ENCODE measurements at places on chromosomes 16 and 17.

GRCh38 chr16:13994239-13995106, 74.5 kb downstream of the ERCC4 start:
- no peak for DNase-seq

- DNase-seq = no peak
These were observed 30.2 kb downstream of the ENDOV start for GRCh38 chr17:80445007-80445725.

DNA sequence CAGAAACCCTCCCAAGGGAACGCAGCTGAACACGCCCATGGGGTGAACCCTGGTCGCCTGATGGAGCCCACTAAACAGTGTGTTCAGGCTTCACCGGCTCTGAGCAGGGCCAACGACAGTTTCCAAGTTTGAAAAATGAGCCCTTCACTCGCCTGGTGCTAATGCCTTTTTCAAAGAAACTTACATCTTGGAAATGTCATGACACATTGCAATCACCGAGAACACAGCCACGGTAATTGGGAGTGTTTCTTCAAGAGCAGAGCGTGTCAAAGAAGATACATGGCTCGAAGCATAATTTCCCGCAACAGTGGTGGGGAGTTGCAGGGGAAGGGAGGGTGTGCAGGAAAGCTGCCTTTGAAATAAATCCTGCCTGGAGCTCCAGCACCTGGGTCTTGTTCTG, 463.2 kb downstream of the TMEM114 start:
- DNase-seq = no peak

GRCh38 chr17:2282297-2282873, 21.2 kb downstream of the SMG6 start:
- no peak for DNase-seq

DNA sequence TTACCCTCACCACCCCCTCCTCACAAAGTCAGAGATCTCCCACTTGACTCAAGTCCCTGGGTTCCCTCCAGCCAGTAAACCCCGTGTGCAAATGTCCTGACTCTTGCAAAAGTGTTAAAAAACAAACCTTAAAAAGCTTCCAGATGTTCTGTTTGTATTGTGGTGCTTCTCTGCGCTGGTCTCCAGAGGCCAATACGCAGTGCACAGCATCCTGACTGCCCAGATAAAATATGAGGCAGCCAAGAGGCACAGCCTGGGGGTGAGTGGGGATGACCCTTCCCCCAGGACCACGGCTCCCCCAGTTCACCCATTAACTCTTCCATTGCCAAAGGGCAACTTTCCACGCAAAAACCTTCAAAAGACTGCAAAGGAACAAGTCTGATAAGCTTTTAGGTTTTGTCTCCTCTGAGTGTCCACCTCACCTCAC, 291.8 kb downstream of the SOX9 start:
- DNase-seq = no peak

- DNase-seq = no peak
These were observed 32.0 kb downstream of the SBK1 start for GRCh38 chr16:28324235-28324886.

- DNase-seq = no peak
These were observed 302.3 kb downstream of the SLC39A11 start for GRCh38 chr17:72790190-72790589.

GRCh38 chr16:733382-734207, 6.7 kb downstream of the HAGHL start:
- DNase-seq = no peak

DNA sequence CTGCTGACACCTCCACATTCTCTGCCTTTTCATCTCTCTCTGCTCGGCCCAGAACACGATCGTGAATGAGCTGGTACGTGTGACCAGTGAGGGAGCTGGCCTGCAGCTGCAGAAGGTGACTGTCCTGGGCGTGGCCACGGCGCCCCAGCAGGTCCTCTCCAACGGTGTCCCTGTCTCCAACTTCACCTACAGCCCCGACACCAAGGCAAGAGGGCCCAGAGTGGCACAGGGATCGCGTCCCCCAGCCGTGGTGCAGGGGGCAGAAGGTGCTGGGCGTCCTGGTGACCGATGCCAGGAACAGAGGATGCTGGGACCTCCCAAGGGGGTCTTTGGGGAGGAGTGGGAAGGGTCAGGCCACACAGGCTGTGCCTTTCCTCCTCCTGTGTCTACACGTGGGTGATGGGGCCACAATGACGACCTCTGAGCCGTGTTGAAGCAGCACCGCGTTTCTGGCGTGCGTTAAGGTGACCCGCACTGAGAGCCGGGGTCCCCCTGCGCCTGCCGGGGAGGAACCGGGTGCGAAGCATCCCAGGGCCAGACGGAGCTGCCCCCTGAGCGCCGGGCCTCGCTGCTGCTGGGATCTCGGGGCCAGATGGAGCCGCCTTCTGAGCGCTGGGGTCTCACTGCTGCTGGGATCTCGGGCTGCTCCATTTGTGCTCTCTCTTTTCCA, 17.4 kb downstream of the GAA start:
- no peak for DNase-seq

DNA sequence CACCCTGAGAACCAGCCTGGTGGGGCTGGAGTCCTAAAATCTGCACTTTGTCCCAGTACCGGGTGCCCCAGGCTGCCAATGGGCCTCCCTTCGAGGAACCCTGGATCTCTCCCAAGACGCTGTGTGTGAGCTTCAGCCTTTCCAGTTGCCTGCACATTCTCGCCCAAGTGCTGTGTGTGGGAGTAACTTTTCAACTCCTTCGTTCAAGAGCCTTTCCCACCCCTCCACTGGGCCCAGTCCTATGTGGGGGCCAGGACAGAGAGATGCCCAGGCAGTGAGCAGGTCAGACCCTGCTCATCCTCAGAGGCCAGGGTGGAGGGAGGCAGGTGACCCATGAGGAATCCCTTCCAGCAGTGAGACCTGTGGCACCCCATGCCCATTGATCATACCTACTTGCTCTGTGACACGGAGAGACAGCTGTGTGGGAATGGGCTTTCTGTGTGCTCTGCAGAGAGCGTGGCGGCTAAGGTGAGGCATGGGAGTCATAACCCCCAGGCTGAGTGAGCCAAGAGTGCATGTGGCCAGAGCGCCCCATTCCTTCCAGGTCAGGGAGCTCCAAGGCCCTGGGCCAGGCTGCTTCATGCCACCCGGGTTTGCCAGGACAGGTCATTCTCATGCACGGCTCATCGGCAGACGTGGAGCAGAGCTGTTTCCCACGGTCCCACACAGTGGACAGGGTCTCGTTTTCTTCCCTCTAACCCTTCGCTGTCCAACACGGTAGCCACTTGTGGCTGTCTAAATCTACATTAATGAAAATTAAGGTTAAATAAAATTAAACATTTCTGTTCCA, 154.4 kb downstream of the CLEC16A start:
- no peak for DNase-seq

DNA sequence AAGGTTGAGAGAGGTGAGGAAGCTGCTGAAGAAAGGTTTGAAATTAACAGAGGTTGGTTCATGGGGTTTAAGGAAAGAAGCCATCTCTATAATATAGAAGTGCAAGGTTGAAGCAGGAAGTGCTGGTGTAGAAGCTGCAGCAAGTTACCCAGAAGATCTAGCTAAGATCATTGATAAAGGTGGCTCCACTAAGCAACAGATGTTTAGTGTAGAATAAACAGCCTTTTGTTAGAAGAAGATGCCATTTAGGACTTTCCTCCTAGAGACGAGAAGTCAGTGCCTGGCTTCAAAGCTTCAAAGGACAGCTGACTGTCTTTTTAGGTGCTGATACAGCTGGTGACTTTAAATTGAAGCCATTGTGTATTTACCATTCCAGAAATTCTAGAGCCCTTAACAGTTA, 29.3 kb downstream of the GOSR1 start:
- DNase-seq = no peak

DNA sequence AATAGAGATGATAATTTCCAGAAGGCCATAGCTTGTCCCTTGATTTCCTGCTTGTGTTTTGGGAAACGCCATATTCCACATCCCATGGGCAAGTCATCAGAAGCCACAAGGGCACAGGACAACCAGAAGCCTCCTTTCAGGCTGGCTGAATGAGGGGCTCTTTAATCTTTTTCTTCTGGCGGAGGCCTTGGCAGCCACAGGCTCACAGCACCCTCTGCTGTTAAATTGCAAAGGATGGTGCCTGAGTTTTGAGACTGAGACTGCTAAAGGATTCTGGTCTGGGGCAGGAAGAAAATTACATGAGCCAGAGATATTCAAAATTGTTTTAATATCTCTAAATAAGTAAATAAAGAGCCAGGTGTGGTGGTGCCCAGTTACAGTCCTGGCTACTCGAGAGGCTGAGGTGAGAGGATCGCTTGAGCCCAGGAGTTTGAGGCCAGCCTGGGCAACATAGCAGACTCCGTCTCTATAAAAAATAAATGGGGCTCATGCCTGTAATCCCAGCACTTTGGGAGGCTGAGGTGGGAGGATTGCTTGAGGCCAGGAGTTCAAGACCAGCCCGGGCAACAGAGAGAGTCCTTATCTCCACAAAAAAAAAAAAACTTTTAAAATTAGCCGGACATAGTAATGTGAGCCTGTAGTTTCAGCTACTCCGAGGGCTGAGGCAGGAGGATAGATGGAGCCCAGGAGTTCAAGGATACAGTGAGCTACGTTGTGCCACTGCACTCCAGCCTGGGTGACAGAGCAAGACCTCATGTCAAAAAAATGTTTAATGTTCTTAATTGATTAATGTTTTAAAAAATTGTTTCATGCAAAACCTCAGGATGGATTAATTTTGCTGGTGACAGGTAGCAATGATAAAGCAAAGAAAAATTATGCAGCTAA, 26.3 kb downstream of the AARSD1 start:
- DNase-seq = no peak

GRCh38 chr16:50664270-50664669, 16.8 kb downstream of the SNX20 start:
- DNase-seq = no peak
